ENCODE measurements at places on chromosomes 11 and 22.

- DNase-seq = no peak
Measured at GRCh38 chr11:85628771-85629341, 463 bp downstream of the TMEM126B start.

DNA sequence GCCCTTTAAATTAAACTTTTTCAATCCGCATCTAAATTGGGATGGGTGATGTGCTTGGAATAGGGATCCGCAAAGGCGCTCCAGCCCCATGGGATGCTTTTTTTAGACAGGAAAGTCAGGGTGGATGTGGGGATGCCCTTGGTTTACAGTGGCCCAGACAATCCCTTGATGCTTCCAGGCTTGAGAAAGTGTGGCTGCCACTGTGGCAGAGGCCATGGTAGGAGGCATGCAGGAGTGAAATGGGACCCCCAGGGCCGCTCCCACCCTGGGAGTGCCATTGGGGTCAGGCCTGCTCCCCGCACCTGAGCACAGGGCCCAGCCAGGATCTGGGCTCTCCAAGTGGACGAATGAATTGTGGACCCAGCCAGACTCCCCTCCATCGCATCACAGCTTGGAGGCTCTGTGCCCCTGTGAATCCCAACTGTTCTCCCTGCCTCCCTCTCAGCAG lies 75.8 kb downstream of the COMMD9 start:
- DNase-seq = no peak

GRCh38 chr11:131471976-131472375 lies 101.6 kb downstream of the NTM start:
- DNase-seq = no peak

DNA sequence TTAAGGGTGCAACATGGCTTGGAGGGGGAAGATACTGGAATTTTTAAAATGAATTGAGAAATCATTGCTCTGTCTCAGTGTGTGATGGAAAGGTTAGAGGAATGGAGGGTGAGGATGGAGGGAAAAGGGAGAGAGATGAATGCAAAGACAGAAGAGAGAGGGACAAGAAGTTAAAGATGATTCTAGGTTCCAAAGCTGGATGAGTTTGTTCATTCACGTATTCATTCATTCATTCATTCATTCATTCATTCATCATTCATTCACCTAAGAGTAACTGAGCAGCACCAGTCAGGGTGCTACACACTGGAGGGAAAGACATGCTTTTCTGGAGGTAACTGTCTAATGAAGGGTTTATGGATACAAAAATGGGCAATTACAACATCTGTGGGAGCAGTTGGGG lies 209.2 kb downstream of the GRIK4 start:
- DNase-seq = no peak

DNA sequence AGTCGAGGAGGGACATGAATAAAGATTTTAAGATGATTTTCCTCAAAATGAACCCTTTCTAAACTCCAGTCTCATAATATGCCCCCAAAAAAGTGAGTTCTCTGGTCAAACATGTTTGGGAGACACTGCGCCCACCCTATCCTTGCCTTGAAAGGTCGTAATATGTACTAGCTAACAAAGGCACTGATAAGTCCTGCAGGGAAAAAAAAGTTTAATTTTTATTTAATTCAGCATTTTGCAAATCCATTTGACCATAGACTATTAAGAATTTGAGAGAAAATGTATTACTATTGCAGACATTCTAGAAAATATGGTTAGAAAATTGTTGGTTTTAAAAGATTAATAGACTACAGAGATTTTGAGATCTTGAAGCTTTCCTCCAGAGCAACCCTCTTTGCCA lies 120.6 kb upstream of the ASPHD2 start:
- DNase-seq = no peak

GRCh38 chr11:120010775-120011174 lies 127.1 kb downstream of the TRIM29 start:
- DNase-seq = no peak

GRCh38 chr11:86335131-86335767 lies 33.2 kb downstream of the HIKESHI start:
- DNase-seq = no peak

- no peak for DNase-seq
Measured at GRCh38 chr22:27129266-27129665, 471.9 kb downstream of the MIAT start.

- no peak for DNase-seq
Measured at GRCh38 chr11:20654038-20654437, 15.3 kb upstream of the NELL1 start.

DNA sequence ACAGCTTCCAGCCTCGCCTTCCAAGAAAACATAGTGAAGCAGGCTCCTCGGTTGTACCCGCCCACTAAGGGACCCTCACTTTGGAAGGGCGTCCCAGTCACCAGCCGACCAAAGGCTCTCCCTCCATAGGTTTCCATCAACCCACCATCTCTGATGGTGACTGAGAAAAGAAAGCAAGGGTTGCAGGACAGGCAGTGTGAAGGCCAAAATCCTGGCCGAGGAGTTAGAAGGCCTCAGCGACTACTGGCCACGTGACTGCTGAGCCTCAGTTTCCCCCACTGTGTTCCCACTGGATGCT lies 2.7 kb downstream of the FXYD6 start:
- no peak for DNase-seq

DNA sequence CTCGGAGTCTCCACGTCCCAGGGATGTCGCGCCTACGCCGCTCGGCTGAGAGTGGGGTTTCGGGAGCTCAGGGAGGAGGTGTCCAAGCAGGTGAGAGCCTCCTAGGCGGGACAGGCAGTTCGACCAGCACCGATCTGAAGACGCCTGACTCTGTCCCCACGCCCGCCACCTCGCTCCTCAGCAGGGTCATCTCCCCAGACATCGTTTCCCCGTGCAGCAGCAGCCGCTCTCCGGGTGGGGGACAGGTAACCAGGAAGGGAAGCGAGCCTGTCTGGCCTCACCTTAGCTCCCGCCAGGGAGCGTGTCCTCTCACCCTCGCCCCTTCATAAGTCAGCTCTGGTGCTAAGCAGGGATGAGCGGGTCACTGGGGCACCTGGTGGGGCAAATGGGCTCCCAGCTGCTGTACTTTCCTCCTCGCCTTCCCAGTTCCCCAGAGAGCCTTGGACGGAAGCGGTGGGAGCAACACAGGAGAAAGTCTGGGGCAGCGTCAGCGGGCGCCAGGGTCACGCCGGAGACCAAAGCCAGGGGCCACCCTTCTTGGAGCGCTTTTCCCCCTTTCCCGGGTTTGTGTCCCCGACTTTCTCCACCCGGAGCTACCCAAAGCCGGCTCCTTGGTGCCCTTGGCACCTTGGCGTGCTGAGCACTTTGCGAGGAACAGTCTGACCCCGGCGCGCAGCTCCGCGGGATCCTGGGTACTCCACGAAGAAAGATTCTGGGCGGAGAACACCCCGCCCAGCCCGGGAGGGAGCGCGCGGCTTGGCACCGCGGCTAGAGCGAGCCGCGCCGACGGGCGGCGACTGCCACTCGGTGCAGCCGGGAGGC lies 1.6 kb downstream of the SPON1 start:
- peak; percentile 18 for DNase-seq

- no peak for DNase-seq
Measured at GRCh38 chr22:30665786-30666185, 1.9 kb downstream of the DUSP18 start.

DNA sequence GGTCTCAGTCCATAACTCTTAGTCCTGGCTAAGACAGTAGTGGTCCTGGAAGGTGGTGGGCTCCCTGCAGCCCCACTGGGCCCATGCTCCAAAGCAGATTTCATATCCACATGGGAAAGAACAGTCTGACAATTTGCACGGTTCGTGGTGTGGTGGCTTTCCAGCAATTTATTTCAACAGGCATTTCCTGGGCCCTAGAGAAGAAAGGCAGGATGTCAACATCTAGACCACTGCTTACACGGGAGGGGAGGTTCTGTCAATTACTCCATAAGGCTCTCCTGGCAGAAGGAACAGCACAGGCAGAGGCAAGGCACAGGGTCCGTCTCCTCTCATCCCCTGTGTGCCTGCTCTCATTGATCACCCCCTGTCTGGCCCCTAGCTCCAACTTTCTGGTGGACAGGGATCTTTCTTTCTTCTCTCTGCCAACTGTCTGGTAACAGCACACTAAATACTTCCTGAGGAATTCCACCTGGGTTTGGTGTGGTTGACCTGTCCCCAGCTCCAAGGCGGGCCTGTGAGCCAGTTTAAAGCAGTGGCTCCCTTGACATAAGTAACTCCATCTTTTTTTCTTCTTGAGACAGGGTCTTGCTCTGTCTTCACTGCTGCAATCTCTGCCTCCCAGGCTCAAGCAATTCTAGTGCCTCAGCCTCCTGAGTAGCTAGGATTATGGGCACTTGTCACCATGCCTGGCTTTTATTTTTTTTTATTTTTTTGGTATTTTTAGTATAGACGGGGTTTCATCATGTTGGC lies 5.1 kb upstream of the A4GALT start:
- no peak for DNase-seq

DNA sequence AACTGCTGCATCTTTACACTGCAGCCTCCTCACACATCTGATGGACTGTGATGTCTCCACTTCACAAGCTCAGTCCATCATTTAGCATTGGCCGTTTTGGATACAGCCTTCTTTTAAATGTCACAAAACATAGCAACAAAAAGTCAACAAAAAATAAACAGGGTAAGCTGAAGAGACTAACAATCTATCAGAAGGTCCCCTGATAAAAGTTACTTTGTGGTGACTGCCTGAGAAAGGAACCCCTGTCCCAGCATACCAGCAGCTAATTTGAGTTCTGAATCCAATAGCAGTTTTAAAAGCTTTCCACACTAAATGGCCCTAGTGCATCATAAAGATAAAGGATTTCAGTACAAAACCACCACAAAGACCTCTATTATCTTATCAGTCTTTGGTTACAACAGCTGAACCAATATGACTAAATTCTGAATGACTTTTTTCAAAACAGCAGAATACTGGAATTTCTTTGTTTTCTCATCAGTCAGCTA lies 162.4 kb downstream of the SOX6 start:
- no peak for DNase-seq

DNA sequence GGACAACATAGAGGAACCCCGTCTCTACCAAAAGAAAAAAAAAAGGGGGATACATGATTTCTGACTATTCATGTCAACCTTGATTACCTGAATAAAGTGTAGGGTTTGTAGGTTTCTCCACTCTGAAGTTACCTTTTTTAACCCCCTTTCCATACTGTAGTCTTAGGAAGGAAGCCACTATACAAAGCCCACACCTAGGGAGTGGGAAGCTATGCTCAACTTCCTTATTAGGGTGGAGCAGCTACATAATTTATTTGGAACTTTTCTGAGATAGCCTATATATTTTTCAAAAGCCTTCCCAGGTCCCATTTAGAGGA lies 582 bp upstream of the ATP6V1E1 start:
- DNase-seq = no peak

DNA sequence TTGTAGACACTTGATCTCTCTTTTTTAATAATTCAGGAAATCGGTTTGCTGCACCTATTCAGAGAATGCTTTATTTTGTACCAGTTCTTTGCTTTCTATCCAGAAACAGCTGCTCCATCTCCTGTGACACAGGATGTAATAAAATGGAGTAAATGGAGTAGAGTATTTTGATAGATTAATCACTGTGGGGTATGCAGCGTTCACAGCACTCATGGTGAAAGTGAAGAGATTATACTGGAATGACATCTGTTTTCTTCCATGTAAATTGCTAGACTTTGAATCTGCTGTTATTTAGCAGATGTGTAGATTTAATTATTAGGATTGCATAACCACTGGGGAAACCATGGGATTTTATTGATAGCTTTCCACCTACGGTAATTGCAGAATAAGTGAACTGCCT lies 227.3 kb upstream of the ARHGAP42 start:
- no peak for DNase-seq

GRCh38 chr11:122102426-122102825 lies 13.6 kb downstream of the BLID start:
- no peak for DNase-seq

DNA sequence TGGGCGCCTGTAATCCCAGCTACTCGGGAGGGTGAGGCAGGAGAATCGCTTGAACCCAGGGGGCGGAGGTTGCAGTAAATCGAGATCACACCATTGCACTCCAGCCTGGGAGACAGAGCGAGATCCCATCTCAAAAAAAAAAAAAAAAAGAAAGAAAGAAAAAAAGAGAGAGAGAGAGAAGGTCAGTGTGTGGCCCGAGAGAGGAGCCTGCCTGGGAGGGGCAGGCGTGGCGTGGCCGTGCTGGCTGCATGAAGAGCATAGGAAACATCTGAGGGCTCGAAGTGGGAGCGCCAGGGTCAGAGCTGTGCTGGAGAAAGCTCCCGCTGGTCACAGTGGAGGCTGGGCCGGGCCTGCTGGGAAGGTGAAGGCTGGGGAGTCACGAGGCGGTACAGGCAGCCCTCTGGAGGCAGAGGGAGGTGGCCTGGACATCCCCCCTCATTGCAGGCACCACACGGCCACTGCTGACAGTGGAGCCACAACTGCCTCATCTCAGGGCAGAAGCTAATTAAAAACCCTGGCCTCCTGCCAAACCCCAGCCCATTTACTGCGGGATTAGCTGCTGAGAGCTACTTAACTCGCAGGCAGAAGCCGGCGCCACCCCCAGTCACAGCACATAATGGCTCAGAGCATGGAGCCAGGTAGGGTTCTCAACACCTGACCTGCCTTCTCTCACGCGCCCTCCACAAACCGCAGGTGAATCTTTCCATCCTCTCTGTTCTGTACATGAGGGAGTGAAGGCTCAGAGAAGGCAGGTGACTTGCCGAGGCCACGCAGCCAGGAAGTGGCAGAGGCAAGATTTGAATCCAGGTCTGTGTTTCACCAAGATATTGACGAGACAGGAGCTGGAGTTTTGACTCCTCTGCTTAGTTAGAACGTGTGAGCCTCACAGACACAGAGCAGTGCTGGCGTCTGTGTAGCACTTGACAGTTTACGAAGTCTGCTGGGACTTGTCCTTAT lies 32.6 kb downstream of the NFAM1 start:
- no peak for DNase-seq

DNA sequence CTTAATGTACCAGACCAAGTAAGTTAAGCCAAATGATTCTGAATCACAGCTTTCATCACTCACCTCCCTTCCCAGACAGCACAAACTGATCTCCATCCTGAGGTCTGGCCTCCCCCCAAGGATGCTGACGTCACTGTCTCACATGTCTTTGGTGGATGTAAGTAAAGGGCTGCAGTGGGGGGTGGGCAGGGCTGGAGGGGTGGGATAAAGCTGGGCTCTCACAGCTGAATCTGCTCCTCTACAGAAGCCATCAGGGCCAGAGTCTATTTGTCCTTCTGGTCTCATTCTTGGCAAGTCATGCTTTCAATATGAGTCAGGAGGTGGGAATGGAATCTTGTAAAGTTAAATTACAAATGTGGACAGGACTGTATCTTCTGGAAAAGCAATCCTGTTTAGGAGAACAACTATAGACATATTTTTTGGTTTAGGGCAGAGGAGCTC lies 32.7 kb downstream of the P4HA3 start:
- DNase-seq = no peak

GRCh38 chr22:48856308-48856615 lies 971.4 kb downstream of the BRD1 start:
- DNase-seq = no peak

- peak; percentile 39 for DNase-seq
Measured at GRCh38 chr11:287821-288477, 977 bp upstream of the PGGHG start.

- no peak for DNase-seq
Measured at GRCh38 chr11:81787584-81788049, 946.0 kb downstream of the FAM181B start.

Data from GM12891 (cell line).